ENCODE measurements at places on chromosomes 7 and 10. TPM values are rescaled to one million over a fixed set of nuclear protein-coding genes. Genes with fewer than 3 reads are reported as not detected.

DNA sequence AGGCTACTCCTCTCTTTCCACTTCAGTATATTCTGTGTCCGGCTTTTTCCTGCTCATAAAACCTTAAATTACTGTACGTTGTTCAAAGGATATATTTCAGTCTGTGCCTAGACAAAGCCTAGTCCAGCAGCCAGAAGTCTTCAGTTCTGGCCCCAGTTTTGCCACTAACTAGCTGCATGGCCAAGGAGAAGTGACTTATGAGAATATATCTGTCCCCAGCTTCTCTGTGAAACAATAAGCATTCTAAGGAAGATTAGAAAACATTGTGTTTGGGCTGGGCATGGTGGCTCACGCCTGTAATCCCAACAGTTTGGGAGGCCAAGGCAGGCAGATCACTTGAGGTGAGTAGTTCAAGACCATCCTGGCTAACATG, 105.0 kb upstream of the HDAC9 start:
- no peaks in the 10 kb centered on the region for H3K27me3 ChIP-seq
- DNase-seq: no peak
- H3K4me1 ChIP-seq: no peaks in the 10 kb centered on the region
- no peak overlapping the region for H3K4me3 ChIP-seq

Gene COBL
- 19.3 TPM for total RNA-seq

DNA sequence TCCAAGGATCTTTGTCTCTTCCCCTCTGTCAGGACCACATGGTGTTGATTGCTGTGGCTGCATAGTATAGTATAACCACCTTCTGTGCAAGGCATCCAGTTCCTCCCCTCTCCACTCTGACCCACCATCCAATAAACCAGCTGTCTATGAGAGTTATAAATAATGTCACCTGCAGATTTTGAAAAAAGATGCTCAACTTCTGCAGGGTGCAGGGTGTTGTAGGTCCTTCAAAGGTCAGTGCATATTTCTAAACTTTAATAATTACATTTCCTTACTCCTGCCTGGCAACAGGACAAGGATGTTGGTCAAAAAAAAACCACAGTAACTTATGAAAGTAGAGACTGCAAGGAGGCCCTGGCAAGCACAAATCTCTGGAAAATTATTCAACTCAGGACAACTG, 166.2 kb downstream of the PKD1L1 start:
- peaks cover 64% of the 10 kb centered on the region for H3K4me1 ChIP-seq
- no peak overlapping the region for H3K4me3 ChIP-seq
- no peaks in the 10 kb centered on the region for H3K36me3 ChIP-seq
- no peaks in the 10 kb centered on the region for H3K27me3 ChIP-seq
- peak overlapping the region; percentile 92 for H3K27ac ChIP-seq

Gene CLDN4
- total RNA-seq: 234 TPM

Gene ZNF746
- total RNA-seq: 18.7 TPM

DNA sequence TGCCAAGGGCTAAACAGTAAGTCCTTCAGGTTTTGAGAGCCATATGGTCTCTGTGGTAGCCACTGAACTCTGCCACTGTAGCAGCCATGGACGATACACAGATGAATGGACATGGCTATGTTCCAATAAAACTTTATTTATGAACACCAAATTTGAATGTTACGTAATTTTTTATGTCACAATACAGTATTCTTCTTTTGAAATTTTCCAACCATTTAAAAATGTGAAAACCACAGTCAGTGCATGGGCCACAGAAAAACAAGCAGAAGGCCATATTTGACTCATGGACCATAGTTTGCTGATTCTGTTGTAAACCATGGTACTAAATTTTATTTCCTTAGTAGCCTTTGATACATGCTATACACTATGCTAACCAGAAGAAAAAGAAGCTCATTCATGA, 361.8 kb downstream of the MAGI2 start:
- H3K27ac ChIP-seq: no peak overlapping the region
- DNase-seq: no peak
- H3K27me3 ChIP-seq: no peaks in the 10 kb centered on the region
- H3K36me3 ChIP-seq: no peaks in the 10 kb centered on the region

DNA sequence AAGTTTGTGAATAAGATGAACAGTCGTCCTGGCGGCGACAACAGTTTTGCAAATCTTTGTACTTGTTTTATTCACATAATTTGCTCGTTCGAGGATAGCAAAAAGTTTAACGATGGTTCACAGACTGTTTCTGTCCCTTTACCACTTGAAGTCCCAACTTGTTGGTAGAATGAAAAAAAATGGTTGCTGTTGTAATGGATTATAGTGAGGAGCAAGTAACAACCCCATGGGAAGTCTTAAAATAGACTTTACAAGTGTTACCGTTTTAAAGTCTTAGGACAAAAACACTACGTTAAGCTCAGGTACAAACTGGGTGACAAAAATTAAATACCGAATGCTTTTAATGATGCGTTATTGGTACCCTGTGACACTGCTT, 589 bp downstream of the LSM8 start:
- no peak for DNase-seq
- peaks cover 15% of the 10 kb centered on the region for H3K4me1 ChIP-seq
- peaks cover 17% of the 10 kb centered on the region for H3K36me3 ChIP-seq
- H3K27ac ChIP-seq: peak overlapping the region; percentile 69

DNA sequence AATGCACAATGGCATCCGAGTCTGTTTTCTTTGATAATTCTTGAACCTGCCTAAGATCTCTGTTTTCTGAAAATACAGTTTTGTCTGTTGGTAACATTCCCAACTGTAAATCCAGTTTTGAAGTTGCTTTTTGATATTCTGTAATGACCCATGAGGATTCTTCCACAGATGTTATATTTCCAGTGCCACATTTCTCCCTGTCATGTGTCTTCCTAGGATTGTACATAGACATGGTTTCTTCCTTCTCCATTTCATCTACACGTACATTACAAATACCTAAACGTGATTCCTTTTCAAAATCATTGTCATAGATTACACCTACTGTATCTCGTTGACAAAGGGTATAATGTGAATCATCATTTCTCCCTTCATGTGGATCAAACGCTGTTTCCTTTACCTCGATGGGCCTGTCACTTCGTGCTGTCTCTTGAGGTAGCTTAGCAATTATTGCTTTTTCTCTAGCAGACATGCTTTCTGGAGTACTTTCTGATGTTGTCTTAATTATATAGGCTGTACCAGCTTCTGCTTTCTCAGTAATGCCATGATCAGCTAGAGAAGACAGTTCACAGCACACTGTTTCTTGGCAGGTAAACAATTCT, 40.3 kb downstream of the PPP1R3A start:
- no peaks in the 10 kb centered on the region for H3K27me3 ChIP-seq
- H3K27ac ChIP-seq: no peak overlapping the region
- H3K36me3 ChIP-seq: no peaks in the 10 kb centered on the region
- DNase-seq: no peak

Gene NACAD
- 0.05 TPM for total RNA-seq

GRCh38 chr7:107659666-107660065, 962 bp upstream of the SLC26A4 start:
- no peak overlapping the region for H3K4me3 ChIP-seq
- peak; percentile 52 for DNase-seq
- H3K36me3 ChIP-seq: no peaks in the 10 kb centered on the region
- no peak overlapping the region for H3K27ac ChIP-seq

Gene CACNA2D1
- total RNA-seq: 0.27 TPM

DNA sequence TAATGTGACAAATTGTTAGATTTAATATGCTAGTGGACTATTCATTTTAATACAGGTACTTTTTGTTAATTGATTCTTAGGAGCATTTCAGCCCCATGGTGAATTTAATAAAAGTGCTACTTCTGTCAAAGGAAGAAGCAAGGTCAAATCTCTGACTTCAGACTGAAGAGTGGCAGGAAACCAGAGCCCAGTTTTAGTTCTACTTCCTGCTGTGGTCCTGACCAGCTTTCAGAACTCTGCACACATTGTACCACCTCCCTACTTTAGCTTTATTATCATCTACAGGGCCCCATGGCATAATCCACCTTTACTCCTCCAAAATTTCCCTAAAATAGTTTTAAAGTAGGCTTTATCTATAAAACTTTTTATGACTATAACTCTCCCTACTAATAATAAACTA, 33.7 kb downstream of the CTTNBP2 start:
- H3K4me1 ChIP-seq: peaks cover 6% of the 10 kb centered on the region
- no peaks in the 10 kb centered on the region for H3K36me3 ChIP-seq
- no peaks in the 10 kb centered on the region for H3K27me3 ChIP-seq

Gene CALCR
- total RNA-seq: 0.10 TPM

Gene PSMG3
- total RNA-seq: 60.9 TPM

Gene HOXA6
- total RNA-seq: 12.7 TPM

DNA sequence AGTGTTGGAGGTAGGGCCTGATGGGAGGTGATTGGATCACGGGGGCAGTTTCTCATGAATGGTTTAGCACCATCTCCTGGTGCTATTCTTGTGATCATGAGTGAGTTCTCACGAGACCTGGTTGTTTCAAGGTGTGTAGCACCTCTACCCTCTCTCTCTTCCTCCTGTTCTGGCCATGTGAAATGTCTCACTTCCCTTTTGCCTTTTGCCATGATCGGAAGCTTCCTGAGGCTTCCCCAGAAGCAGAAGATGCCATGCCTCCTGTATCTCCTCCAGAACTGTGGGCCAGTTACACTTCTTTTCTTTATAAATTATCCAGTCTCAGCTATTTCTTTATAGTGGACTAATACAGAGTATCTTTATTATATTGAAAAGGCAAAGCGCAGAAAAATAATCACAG, 90.1 kb downstream of the FAM171A1 start:
- no peaks in the 10 kb centered on the region for H3K27me3 ChIP-seq
- DNase-seq: no peak
- H3K4me1 ChIP-seq: no peaks in the 10 kb centered on the region
- H3K36me3 ChIP-seq: no peaks in the 10 kb centered on the region
- H3K4me3 ChIP-seq: no peak overlapping the region

DNA sequence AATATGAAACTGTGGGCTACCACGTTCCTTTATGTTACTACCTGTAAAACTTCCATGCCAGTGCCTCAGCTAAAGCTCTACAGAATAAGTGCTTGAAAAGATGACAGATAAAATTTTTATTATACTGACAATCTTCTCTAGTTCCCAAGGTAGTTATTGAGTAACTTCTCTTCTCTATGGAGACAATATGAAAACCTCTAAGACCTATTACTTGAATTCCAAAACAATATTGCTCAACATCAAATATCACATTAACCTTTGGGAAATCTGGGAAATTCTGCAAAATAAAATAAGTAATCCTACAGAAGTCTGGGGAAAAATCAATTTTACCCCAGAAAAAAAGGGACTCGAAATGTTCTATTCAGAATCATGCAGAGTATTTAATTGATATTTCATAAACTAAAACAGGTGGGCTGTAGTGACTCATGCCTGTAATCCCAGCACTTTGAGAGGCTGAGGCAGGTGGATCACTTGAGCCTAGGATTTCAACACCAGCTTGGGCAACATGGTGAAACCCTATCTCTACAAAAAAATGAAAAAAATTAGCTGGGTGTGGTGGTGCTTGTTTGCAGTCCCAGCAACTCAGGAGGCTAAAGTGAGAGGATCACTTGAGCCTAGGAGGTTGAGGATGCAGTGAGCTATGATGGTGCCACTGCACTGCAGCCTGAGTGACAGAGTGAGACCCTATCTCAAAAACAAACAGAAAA, 23.8 kb upstream of the ANK3 start:
- H3K36me3 ChIP-seq: no peaks in the 10 kb centered on the region
- no peak for DNase-seq
- no peak overlapping the region for H3K4me3 ChIP-seq
- H3K4me1 ChIP-seq: peaks cover 3% of the 10 kb centered on the region
- H3K27me3 ChIP-seq: no peaks in the 10 kb centered on the region

Gene ELAPOR2
- 26.0 TPM for total RNA-seq

Gene FRAT1
- 1.7 TPM for total RNA-seq

Gene SPDYE1
- total RNA-seq: not detected

Gene OR2A12
- not detected for total RNA-seq

Gene CDC14C
- not detected for total RNA-seq

- no peaks in the 10 kb centered on the region for H3K36me3 ChIP-seq
- no peak overlapping the region for H3K27ac ChIP-seq
- H3K4me1 ChIP-seq: no peaks in the 10 kb centered on the region
- DNase-seq: peak; percentile 22
Observed at GRCh38 chr10:110681023-110681681, 37.0 kb downstream of the RBM20 start.

DNA sequence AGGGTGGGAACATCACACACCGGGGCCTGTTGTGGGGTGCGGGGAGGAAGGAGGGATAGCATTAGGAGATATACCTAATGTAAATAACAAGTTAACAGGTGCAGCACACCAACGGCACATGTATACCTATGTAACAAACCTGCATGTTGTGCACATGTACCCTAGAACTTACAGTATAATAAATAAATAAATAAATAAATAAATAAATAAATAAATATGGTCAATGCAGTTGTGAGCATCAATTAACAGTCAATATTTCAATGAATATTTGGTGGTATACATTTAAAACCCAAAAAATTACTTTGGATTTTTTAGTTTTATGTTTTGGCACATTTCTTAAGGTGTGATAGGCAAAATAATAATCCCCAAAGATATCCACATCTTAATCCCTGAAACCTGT, 15.6 kb downstream of the TRDMT1 start:
- H3K27ac ChIP-seq: no peak overlapping the region
- no peaks in the 10 kb centered on the region for H3K4me1 ChIP-seq
- no peaks in the 10 kb centered on the region for H3K36me3 ChIP-seq
- no peak for DNase-seq
- H3K4me3 ChIP-seq: no peak overlapping the region
- no peaks in the 10 kb centered on the region for H3K27me3 ChIP-seq

DNA sequence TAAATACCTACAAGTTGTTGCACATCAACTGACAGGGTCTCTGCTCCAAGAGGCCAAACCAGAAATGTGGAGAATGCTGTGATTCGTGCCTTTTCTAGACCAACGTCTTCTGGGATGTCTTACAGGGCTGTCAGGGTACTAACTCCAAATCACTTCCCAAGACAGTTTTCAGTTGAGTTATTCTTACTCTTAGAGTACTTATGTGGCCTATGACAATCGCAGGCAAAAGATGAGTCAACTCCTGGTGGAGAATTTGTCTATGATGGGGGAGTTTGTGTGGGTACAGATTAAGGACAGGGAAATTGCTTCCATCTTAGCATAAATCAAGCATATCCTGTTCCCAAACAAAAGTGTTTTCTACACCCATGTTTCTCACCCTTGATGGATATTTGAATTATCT, 734.8 kb downstream of the TNS3 start:
- H3K27me3 ChIP-seq: no peaks in the 10 kb centered on the region
- H3K4me1 ChIP-seq: no peaks in the 10 kb centered on the region
- DNase-seq: no peak
- H3K27ac ChIP-seq: no peak overlapping the region
- H3K36me3 ChIP-seq: no peaks in the 10 kb centered on the region

GRCh38 chr10:106226828-106227227, 937.7 kb downstream of the SORCS1 start:
- H3K27me3 ChIP-seq: no peaks in the 10 kb centered on the region
- no peak for DNase-seq
- H3K4me3 ChIP-seq: no peak overlapping the region
- no peaks in the 10 kb centered on the region for H3K4me1 ChIP-seq

DNA sequence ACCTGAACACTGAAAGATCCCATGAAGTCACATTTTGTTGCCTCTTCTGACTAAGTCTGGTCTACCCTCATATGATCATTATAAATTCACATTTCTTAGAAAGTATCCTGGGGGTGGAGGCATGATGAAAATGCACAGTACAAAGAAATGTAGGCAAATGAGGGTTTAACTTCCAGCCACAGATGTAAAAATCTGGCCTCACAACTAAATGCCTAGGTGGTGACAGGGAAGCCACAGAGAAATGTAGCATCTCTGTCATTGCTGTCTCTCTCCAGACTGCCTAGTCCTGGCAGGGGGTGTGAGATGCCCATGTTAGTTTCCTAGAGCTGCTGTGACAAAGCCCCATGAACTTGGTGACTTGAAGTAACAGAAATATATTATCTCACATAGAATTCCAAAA, 395.9 kb downstream of the SORCS3 start:
- no peaks in the 10 kb centered on the region for H3K4me1 ChIP-seq
- H3K27ac ChIP-seq: no peak overlapping the region
- no peaks in the 10 kb centered on the region for H3K27me3 ChIP-seq
- no peaks in the 10 kb centered on the region for H3K36me3 ChIP-seq
- no peak overlapping the region for H3K4me3 ChIP-seq
- no peak for DNase-seq

Data from HCT116 (cell line).